ENCODE measurements at places on chromosomes 11 and 22.

DNA sequence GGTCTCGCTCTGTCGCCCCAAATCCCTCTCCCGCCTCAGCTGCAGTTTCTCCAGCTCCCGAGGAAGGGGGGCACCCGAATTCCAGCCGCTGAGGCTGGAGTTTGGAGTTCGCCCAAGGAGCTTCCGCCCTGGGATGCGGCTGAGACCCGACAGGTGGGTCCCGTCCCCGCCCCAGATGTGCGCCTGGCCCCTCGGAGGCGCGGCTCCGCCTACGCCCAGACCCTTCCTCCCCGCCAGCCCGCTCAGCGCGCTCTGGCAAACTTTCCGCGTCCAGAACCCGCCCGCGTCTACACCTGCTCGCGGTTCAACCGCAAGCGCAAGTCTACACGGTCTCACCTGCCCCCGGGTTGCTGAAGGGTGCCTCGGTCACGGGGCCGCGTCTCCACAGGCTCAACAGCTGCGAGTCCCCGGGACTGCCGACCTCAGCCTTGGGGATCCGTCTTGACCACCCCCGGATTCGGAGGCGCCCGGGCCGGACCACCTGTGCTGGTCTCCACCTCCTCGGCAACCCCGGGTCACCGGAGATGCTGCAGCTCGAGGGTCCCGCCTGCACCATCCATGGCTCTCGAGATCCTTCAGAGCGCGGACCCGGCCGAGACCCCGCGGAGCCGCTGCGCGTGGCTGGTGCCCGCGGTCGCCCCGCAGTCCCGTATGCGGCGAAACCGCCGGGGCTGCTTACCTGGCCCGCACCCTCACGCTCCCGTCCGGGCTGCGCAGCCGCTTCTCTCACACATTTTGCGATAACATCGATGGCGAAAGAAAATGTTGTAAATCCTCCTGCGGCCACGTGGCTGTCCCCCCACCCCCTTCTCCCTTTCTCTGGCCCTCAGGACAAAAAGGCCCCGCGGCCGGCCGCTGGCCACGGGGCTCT is 63.6 kb downstream of the NFAM1 start:
- DNase-seq: peak; percentile 92

- no peak for DNase-seq
These were observed 41.0 kb upstream of the SOX6 start for GRCh38 chr11:16397390-16397789.

DNA sequence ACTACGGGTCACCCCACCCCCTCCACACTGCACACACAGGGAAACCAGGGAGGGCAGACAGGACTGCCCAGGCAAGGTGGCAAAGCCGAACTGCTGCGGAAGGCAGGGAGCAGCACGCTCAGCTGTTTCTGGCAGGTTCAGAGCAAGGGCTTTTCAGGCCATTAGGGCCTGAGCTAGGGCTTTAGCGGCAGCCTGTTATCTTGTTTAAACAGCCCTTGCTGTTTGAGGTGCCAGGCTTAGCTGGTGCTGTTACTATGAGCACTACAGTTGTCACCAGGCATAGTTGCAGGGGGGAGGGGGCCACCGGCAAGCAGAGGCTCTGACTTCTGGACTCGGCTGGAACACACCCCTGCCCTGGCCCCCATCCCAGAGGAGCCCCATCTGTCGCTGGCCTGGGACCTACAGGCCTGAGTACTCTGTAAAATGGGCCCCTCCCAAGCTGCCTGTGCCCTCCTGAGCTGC is 34.9 kb downstream of the RSPH14 start:
- no peak for DNase-seq

DNA sequence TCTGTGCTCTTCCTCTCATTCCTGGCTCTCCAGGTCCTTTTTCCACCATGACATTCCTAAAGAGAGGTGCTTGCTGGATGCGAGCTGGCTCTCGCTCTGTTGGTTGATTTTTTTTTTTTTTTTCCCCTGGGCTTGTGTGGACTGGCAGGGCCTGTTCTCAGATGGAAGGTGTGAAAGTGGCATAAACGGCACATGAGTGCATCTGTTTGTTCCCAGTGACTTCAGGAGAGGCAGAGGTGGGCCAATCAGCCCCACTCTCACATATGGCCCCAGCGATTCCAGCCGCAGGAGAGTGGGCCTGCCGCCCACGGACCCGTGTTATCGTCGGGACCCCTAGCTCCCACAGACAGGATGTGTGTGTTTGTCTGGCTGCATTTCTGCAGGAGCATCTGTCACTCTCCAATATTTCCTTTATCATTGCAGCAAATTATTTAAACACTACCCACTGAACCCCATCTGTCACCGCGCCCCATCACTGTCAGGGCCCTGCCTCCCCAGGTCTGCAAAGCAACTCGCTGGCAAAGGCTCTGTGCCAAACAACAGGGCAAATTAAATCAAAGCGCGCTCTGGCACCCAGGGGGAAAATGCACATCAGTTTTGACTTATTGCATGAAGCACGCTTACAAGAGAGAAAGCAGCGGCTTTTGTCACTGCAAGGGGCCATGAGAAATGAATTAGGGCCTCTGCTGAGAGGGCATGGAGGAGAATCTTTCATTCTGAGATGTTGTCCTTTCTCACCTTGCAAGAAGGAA is 886.3 kb downstream of the NTM start:
- no peak for DNase-seq

GRCh38 chr11:28833169-28833568 is 725.0 kb downstream of the METTL15 start:
- no peak for DNase-seq

DNA sequence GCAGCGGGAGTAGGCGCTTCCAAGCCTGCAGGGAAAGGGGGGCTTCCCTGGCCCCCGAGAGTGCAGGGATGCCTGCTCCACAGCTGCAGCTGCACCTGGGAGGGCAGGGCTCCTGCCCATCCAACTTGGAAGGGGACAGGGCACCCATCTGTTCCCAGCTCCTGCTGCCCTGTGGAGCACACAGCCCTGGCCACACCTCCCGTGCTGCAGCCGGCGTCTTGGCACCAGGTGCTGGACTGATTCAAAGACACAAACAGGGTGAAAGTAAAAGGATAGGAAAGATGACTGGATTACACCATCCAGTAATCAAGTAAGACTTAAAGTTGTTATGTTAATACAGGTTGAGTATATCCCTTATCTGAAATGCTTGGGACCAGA is 14.8 kb downstream of the NPAT start:
- DNase-seq: no peak

DNA sequence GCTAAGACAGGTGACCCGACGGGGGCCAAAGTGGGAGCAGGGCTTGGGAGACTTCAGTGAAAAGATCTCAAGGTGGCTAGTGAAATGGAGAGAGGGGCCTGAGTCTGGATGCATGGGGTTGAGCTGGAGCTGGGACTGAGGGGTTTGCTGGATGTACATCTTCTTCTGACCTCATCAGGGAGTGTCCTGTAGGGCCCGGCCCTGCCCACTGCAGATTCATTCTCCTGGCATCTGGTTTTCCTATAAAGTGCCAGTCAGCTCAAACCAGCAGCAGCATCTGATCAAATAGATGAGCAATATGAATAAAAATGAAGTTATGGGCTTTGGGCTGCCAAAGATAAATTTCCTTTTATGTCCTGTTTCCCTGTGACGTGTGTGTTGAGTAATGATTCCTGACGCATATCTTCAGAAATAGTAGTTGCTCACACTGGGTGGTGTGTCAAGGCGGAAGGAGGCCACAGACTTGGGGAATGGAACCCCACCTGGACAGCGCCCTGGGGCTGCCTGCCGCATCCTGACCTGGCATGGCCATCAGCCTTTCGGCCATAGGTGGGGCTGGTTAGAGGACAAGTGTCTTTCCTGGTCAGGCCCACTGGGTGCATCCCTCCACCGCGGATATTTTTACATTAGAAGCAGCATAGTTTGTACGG is 135.4 kb downstream of the OSBP2 start:
- no peak for DNase-seq

GRCh38 chr11:60570970-60571369 is 55.8 kb downstream of the MS4A13 start:
- no peak for DNase-seq

- no peak for DNase-seq
These were observed 8.0 kb downstream of the TMPRSS6 start for GRCh38 chr22:37101311-37102066.

DNA sequence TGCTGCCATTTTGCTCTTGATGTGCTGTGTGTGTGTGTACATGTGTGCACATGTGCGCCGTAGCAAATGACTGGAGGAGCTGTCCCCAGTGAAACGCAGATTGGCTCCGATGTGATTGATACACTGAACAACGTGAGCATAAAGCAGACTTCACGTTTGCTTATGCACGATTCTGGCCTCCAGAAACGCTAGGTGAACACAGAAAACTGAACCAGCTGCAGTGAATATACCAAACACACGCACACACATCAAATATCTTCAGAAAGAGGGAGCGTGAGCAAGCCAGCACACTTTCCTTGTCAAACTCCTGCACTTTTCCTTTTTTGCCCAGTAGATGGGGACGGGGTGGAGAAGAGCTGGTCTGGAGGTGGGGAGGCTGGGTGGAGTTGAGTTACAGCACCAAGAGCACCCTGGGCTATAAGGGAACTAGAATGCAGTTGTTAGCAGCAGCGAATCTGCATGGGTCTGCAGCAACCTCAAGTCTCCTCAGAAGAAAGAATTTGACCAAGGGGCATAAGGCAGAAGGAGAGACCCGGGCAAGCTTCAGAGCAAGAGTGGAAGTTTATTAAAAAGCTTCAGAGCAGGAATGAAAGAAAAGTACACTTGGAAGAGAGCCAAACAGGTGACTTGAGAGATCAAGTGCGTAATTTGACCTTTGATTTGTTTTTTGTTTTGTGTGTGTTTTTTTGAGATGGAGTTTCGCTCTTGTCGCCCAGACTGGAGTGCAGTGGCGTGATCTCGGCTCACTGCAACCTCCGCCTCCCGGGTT is 77.8 kb upstream of the CADM1 start:
- peak; percentile 58 for DNase-seq

DNA sequence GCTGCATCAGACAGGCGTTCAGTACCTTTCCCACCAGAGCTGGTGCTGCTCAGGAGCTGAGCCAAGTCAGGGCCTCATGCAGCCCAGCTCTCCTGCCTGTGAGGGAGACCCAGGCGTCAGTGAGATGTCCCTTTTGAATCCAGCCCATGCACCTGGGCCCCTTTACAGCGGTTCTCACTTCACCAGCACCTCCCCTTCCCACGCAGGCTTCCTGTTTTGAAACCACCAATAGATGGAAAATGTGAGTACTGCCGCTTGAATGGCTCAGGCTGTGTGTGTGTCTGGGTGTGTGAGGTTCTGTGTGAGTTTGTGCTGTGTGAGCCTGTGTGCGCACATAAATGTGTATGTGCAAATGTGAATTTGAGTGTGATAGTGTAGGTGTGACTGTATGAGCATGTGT is 88.4 kb downstream of the UBASH3B start:
- no peak for DNase-seq

- peak; percentile 74 for DNase-seq
These were observed 15.8 kb downstream of the BLID start for GRCh38 chr11:122100037-122100755.

- no peak for DNase-seq
These were observed 5.4 kb downstream of the HYOU1 start for GRCh38 chr11:119051440-119052162.

GRCh38 chr22:39932918-39933649 is 27.1 kb upstream of the TMA7B start:
- peak; percentile 95 for DNase-seq

GRCh38 chr11:34866375-34866774 is 49.8 kb downstream of the APIP start:
- no peak for DNase-seq

Measured in GM23338 (cell line).